Heart left ventricle (tissue), 16 donors: ENCODE measurements at places on chromosomes 12 and 14. TPM values are rescaled to one million over a fixed set of nuclear protein-coding genes. Genes with fewer than 3 reads are reported as not detected.

The SP7 gene
- not detected for total RNA-seq

The MYH6 gene
- total RNA-seq, result 602 TPM

The RND1 gene
- total RNA-seq, result 0.35 TPM

The AMDHD1 gene
- total RNA-seq, result 0.40 TPM

The LRP6 gene
- total RNA-seq, result 16.9 TPM

The CHURC1 gene
- 64.8 TPM for total RNA-seq

The ARHGAP9 gene
- 3.9 TPM for total RNA-seq

The TMEM119 gene
- 2.2 TPM for total RNA-seq

The TMEM117 gene
- 8.8 TPM for total RNA-seq

The OR11H6 gene
- total RNA-seq, result not detected

GRCh38 chr12:112381406-112381882 lies 787 bp downstream of the HECTD4 start:
- H3K4me1 ChIP-seq, result no peaks in the 10 kb centered on the region
- no peaks in the 10 kb centered on the region for H3K36me3 ChIP-seq
- no peaks in the 10 kb centered on the region for H3K27me3 ChIP-seq
- H3K27ac ChIP-seq, result peak overlapping the region; percentile 84

- DNase-seq, result no peak
- H3K27me3 ChIP-seq, result peaks cover 20% of the 10 kb centered on the region
- no peak overlapping the region for H3K4me3 ChIP-seq
These were observed 9.8 kb downstream of the BCL11B start for GRCh38 chr14:99261912-99262787.

GRCh38 chr12:87182696-87183233 lies 846.4 kb downstream of the C12orf50 start:
- H3K27ac ChIP-seq, result no peak overlapping the region
- H3K4me3 ChIP-seq, result no peak overlapping the region
- DNase-seq, result no peak
- H3K4me1 ChIP-seq, result no peaks in the 10 kb centered on the region
- no peaks in the 10 kb centered on the region for H3K36me3 ChIP-seq

DNA sequence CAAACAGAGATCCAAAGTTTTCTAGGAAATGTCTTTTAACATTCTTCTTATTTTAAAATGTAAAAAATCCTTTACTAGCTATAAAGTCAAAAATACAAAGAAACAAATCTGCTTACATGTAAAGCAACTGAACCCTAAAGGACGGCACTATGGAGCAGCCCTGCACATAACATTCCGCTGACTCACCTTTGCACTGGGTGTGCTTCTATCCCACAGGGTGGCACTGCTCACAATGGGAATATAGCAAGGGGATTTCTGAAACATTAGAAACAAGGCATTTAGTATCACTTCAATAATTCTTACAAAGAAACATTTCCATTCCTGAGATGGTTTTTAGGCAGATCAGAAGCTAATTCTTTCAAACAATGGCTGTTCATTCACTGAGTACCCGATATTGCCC lies 94.3 kb downstream of the C12orf42 start:
- H3K27me3 ChIP-seq, result no peaks in the 10 kb centered on the region
- no peaks in the 10 kb centered on the region for H3K36me3 ChIP-seq
- no peak overlapping the region for H3K4me3 ChIP-seq
- DNase-seq, result no peak

DNA sequence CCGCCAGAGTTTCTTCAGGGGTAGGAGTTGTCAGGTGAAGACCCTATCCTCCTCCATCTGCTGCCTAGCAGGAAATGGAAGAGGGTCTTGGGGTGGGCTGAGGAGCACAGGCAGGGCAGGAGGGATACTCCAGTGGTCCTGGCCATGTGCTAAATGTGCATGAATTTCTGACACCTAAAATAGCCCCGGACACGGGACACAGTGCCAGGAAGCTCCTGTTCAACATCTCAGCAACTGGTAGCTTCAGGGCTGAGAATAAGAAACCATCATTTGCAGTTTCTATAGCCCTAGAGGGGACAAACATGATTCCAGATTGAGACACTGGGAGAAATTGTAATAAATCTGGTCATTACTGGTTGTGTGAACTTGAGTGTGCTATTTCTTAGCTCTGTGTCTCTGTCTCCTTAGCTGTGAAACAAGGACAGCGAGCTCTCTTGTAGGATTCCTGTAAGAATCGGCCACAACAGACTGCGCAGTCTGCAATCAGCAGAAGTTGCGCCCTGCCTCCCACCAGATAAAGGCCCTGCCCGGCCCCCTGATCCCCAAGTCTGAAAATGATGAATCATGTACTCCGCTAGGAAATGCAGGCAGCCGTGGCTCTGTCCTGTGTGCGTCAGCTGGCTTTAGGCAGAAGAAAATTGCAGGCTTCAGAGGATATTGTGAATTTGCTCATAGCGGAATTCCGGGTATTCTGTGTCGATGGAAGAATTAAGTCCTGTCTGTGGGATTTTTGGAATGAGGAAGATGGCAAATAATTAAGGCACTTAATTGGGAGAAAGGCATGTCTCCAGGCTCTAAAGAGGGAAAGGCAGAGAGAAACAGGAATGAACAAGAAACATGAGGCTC lies 35.2 kb upstream of the MEG3 start:
- H3K4me1 ChIP-seq, result no peaks in the 10 kb centered on the region
- H3K27me3 ChIP-seq, result peaks cover 26% of the 10 kb centered on the region
- no peaks in the 10 kb centered on the region for H3K36me3 ChIP-seq
- H3K27ac ChIP-seq, result no peak overlapping the region

- no peak overlapping the region for H3K27ac ChIP-seq
- H3K4me3 ChIP-seq, result no peak overlapping the region
- peaks cover 77% of the 10 kb centered on the region for H3K4me1 ChIP-seq
- H3K36me3 ChIP-seq, result no peaks in the 10 kb centered on the region
- no peaks in the 10 kb centered on the region for H3K27me3 ChIP-seq
- DNase-seq, result no peak
These were observed 28.3 kb downstream of the ETV6 start for GRCh38 chr12:11677752-11678151.

GRCh38 chr14:37232907-37233481 lies 35.3 kb downstream of the MIPOL1 start:
- no peak overlapping the region for H3K27ac ChIP-seq
- H3K4me1 ChIP-seq, result no peaks in the 10 kb centered on the region
- no peaks in the 10 kb centered on the region for H3K36me3 ChIP-seq
- H3K27me3 ChIP-seq, result no peaks in the 10 kb centered on the region
- no peak for DNase-seq
- H3K4me3 ChIP-seq, result no peak overlapping the region

DNA sequence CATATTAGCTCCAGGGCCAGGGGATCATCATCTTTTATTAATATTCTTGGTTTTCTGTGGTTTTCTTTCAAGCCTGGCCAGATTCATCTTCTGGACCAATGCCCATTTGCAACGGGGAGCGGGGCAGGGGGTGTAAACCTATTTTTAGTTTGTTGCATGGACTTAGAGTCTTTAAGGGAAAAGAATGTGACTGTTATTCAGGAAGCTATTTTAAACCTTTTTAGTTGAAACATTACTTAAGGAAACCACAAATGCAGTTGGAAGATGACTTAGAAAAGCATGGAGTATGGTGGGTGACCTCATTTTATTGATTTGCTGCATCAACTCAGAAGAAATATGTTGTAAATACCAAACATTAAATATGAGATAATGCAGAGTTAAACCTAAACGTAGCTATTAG lies 368.4 kb upstream of the E2F7 start:
- DNase-seq, result no peak
- no peak overlapping the region for H3K27ac ChIP-seq
- no peak overlapping the region for H3K4me3 ChIP-seq
- H3K36me3 ChIP-seq, result no peaks in the 10 kb centered on the region
- no peaks in the 10 kb centered on the region for H3K27me3 ChIP-seq
- no peaks in the 10 kb centered on the region for H3K4me1 ChIP-seq

DNA sequence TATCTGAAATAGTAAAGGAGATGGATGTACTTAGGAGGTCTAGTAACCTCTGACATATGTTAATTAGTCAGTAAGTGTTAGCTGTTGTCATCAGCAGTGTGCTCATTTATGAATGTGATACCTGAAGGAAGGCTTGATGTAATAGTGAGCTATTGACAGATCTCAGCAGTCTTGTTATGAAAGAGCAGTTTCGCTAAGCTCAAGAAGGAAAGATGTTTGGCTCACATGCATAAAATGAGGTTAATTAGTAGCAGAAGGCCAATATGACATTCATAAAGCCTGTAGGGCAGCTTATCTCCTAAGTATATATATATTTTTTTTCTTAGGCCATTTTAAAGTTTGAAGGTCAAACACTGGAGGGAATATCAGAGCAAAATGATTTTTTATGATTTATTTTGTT lies 2.8 kb downstream of the FAM234B start:
- H3K27ac ChIP-seq, result no peak overlapping the region
- H3K4me3 ChIP-seq, result no peak overlapping the region
- peaks cover 30% of the 10 kb centered on the region for H3K4me1 ChIP-seq
- H3K36me3 ChIP-seq, result no peaks in the 10 kb centered on the region

- DNase-seq, result peak; percentile 67
- peaks cover 34% of the 10 kb centered on the region for H3K4me1 ChIP-seq
- H3K36me3 ChIP-seq, result no peaks in the 10 kb centered on the region
These were observed 53.7 kb downstream of the CCNK start for GRCh38 chr14:99534863-99535262.

- no peaks in the 10 kb centered on the region for H3K36me3 ChIP-seq
- H3K27ac ChIP-seq, result no peak overlapping the region
- peaks cover 99% of the 10 kb centered on the region for H3K27me3 ChIP-seq
- no peak for DNase-seq
- H3K4me1 ChIP-seq, result peaks cover 22% of the 10 kb centered on the region
- H3K4me3 ChIP-seq, result no peak overlapping the region
These were observed 10.7 kb downstream of the NKX2-1 start for GRCh38 chr14:36509069-36509917.

GRCh38 chr14:68506021-68506644 lies 286.7 kb downstream of the ZFP36L1 start:
- H3K4me3 ChIP-seq, result no peak overlapping the region
- peak overlapping the region; percentile 54 for H3K27ac ChIP-seq
- H3K36me3 ChIP-seq, result no peaks in the 10 kb centered on the region
- no peaks in the 10 kb centered on the region for H3K27me3 ChIP-seq
- no peak for DNase-seq

GRCh38 chr14:93006567-93007051 lies 83.7 kb downstream of the CHGA start:
- no peak for DNase-seq
- H3K4me1 ChIP-seq, result peaks cover 63% of the 10 kb centered on the region
- H3K36me3 ChIP-seq, result no peaks in the 10 kb centered on the region
- H3K27me3 ChIP-seq, result no peaks in the 10 kb centered on the region
- H3K27ac ChIP-seq, result no peak overlapping the region

DNA sequence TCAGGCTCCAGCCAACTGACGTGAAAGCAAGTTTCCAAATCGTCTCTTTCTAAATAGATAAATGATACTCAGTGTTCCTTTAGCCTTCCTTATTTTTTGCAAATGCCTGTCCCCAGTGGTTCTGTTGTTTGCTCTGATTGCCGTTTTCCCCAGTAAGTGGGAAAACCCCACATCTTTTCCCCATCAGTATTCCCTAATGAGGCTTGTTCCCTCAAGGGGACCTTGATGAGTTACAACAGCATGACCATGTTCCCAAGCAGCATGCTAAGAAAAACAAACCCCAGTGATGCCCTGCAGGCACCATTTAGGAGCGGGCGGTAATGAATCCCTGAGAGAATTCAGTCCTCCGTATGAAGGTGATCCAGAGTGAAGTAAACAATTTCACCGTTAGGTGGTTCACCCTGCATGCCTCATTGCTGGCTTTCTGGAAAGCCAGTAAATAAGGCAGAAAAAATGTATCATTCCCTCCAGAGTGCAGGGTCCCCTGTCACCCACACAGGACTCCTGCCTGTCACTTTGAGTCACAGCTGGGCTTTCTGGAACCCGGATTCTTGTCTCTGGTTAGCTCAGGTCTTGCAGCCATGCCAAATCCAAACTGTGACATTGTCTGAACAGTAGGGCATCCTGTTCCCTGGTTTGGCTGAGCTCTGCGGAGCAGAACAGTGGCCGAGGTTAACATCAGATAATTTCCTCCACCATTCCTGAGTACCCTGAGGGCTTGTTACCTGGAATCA lies 222.6 kb downstream of the RGS6 start:
- H3K36me3 ChIP-seq, result no peaks in the 10 kb centered on the region
- no peak for DNase-seq
- H3K27ac ChIP-seq, result no peak overlapping the region
- H3K4me1 ChIP-seq, result peaks cover 4% of the 10 kb centered on the region

GRCh38 chr12:11805043-11805442 lies 155.6 kb downstream of the ETV6 start:
- no peak overlapping the region for H3K4me3 ChIP-seq
- no peak for DNase-seq
- H3K27me3 ChIP-seq, result no peaks in the 10 kb centered on the region
- H3K4me1 ChIP-seq, result no peaks in the 10 kb centered on the region
- H3K27ac ChIP-seq, result no peak overlapping the region
- no peaks in the 10 kb centered on the region for H3K36me3 ChIP-seq

GRCh38 chr14:73216030-73216429 lies 21.3 kb upstream of the PAPLN start:
- peaks cover 89% of the 10 kb centered on the region for H3K36me3 ChIP-seq
- H3K4me3 ChIP-seq, result no peak overlapping the region
- DNase-seq, result no peak
- H3K27me3 ChIP-seq, result no peaks in the 10 kb centered on the region
- no peak overlapping the region for H3K27ac ChIP-seq

- peaks cover 29% of the 10 kb centered on the region for H3K4me1 ChIP-seq
- no peak overlapping the region for H3K4me3 ChIP-seq
- no peaks in the 10 kb centered on the region for H3K36me3 ChIP-seq
- H3K27me3 ChIP-seq, result no peaks in the 10 kb centered on the region
- DNase-seq, result no peak
- H3K27ac ChIP-seq, result peak overlapping the region; percentile 76
These were observed 154.3 kb downstream of the TMX1 start for GRCh38 chr14:51394384-51394783.

GRCh38 chr14:34220921-34221320 lies 241.1 kb downstream of the SPTSSA start:
- H3K27ac ChIP-seq, result no peak overlapping the region
- H3K36me3 ChIP-seq, result no peaks in the 10 kb centered on the region
- H3K27me3 ChIP-seq, result no peaks in the 10 kb centered on the region
- H3K4me3 ChIP-seq, result no peak overlapping the region
- H3K4me1 ChIP-seq, result no peaks in the 10 kb centered on the region
- no peak for DNase-seq

GRCh38 chr12:132317233-132317938 lies 12.0 kb downstream of the GALNT9 start:
- no peaks in the 10 kb centered on the region for H3K36me3 ChIP-seq
- H3K27ac ChIP-seq, result no peak overlapping the region

- peak overlapping the region; percentile 84 for H3K4me3 ChIP-seq
- peaks cover 16% of the 10 kb centered on the region for H3K36me3 ChIP-seq
- H3K27me3 ChIP-seq, result no peaks in the 10 kb centered on the region
- H3K4me1 ChIP-seq, result peaks cover 39% of the 10 kb centered on the region
- peak overlapping the region; percentile 85 for H3K27ac ChIP-seq
- no peak for DNase-seq
These were observed 671 bp downstream of the ESYT1 start for GRCh38 chr12:56128670-56129205.
